ENCODE measurements at places on chromosomes 16 and 17. TPM values are rescaled to one million over a fixed set of nuclear protein-coding genes. Genes with fewer than 3 reads are reported as not detected.

SLC16A13 gene
- total RNA-seq = 3.5 TPM

PRAC1 gene
- not detected for total RNA-seq

HP gene
- 24.5 TPM for total RNA-seq

- peak overlapping the region; percentile 99 for H3K27ac ChIP-seq
- H3K4me1 ChIP-seq = peaks cover 17% of the 10 kb centered on the region
- H3K36me3 ChIP-seq = no peaks in the 10 kb centered on the region
- H3K27me3 ChIP-seq = no peaks in the 10 kb centered on the region
- no peak for DNase-seq
- H3K4me3 ChIP-seq = no peak overlapping the region
Measured at GRCh38 chr17:68382582-68383085, 74.7 kb downstream of the WIPI1 start.

GRCh38 chr16:66039793-66040192 lies 326.7 kb upstream of the CDH5 start:
- H3K36me3 ChIP-seq = no peaks in the 10 kb centered on the region
- H3K27ac ChIP-seq = no peak overlapping the region
- no peak for DNase-seq
- H3K27me3 ChIP-seq = no peaks in the 10 kb centered on the region
- H3K4me1 ChIP-seq = peaks cover 4% of the 10 kb centered on the region
- no peak overlapping the region for H3K4me3 ChIP-seq

DNA sequence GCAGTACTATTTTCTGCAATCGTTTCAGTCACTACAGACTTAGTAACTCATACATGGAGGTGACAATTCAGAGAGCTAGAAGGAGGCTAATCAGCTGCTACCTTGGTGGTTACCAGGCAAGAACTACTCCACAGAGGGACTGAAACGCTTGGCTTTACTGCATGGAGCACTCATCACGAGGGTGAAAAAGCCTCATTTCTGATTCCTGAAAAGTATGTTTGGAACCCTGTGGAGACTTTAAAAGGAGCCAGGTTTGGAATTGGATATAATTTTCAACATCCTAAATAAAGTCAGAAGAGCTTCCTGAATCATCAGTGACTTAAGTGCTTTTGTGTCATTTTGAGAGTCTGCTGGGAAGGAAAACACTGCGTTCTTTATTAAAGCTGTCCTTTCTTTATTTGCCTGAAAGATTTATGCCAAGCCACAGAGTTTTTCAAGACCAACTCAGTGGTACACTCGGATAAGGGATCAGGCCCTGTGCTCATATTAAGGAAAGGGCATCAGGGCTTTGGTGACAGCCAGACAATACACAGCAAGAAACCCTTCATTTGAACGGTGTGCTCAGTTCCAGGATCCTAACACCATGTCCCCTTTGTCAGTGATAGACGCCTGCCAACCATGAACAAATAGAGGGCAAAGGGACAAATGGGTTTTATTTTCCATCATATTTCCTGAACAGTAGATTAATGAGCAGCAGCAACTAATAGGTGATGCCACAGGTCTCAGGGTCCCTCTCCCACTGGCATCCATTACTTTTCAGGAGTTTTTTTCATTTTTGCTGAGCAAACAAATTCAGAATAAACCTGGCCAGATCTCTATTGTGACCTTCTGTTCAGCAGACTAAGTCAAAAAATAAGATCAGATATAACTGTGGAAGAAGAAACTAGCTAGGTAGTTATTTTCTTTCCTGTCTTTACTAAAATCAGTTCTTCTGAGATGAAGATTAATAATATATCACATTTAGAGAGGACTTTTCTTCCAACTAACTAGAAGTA lies 80.5 kb upstream of the CLEC18B start:
- H3K36me3 ChIP-seq = no peaks in the 10 kb centered on the region
- H3K27ac ChIP-seq = peak overlapping the region; percentile 29
- H3K4me1 ChIP-seq = no peaks in the 10 kb centered on the region
- DNase-seq = no peak
- H3K27me3 ChIP-seq = no peaks in the 10 kb centered on the region
- no peak overlapping the region for H3K4me3 ChIP-seq

DNA sequence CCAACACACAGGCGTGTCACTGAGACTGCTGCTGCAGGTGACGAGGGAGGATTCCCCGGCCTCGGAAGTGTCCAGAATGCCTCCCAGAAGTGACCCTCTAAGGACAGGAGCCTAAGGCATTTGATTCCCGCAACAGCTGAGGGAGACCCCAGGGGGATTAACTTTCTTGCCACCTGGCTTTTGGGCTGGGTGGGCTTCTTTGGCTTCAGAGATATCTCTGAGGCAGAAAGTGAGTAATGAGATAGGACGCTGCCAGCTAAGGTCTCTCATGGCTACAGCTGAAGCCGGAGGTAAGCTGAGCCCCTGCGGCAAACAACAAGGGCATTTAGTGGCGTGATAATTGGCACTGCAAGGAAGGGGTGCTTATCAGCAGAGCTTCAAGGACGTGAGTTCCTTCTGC lies 17.0 kb downstream of the DRC3 start:
- H3K4me3 ChIP-seq = no peak overlapping the region
- no peak overlapping the region for H3K27ac ChIP-seq
- H3K4me1 ChIP-seq = no peaks in the 10 kb centered on the region
- H3K27me3 ChIP-seq = no peaks in the 10 kb centered on the region

- no peaks in the 10 kb centered on the region for H3K36me3 ChIP-seq
- H3K27me3 ChIP-seq = no peaks in the 10 kb centered on the region
- H3K27ac ChIP-seq = no peak overlapping the region
Measured at GRCh38 chr16:8986111-8986510, 22.4 kb upstream of the USP7 start.

DNA sequence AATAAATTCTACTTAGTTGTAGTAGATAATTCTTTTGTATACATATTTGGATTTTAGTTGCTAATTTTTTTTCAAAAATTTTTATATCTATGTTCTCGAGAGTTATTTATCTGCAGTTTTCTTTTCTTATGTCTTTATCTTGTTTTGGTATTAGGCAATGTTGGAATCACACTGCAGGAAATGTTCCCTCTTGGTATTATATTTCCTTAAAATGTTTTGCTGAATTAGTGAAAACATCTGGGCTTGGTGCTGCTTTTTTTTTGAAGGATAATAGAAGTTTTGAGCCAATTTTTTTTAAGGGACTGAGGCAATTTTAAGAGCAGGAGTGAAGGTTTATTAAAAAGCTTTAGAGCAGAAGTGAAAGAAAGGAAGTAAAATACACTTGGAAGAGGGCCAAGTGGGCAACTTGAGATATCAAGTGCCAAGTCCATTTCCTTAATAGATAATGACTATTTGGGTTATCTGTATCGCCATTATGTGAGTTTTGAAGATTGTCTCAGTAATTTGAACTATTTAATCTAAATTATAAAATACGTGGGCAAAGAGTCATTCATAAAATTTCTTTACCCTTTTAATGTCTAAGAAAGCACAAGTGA lies 1390.1 kb upstream of the CDH8 start:
- H3K27me3 ChIP-seq = no peaks in the 10 kb centered on the region
- no peak overlapping the region for H3K27ac ChIP-seq
- H3K4me3 ChIP-seq = no peak overlapping the region

GRCh38 chr17:30520436-30520835 lies 43.2 kb downstream of the GOSR1 start:
- H3K4me1 ChIP-seq = peaks cover 5% of the 10 kb centered on the region
- peaks cover 9% of the 10 kb centered on the region for H3K36me3 ChIP-seq
- H3K27ac ChIP-seq = no peak overlapping the region
- H3K27me3 ChIP-seq = no peaks in the 10 kb centered on the region
- H3K4me3 ChIP-seq = no peak overlapping the region

DNA sequence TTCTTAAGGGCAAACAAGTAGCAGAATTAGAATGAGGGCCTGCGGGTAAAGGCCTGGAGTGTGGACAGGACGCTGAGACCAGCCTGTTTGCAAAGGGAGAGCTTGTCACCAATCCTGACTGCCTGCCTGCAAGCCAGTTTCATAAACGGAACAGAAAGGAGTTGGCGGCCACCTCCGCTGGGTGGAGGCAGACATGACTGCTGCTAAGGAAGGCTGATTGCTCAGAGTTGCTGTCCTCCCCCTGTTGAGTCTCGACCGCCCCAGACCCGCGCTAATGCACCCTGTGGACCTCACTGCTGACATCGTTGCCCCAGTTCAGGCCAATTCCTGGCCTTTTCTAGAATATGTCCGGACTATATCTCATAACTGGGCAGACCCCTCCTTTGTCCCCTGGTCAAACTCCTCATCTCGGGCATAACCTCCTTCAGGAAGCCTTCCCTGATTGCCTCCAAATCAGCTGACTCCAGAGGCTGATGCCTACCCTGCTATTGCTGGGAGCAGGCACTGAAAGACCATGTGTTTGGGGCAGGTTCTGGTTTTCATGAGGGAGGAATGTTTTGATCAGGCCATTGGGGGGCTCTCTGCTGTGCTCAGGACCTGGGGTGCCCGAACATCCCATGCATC lies 153.0 kb upstream of the CIBAR2 start:
- H3K4me1 ChIP-seq = no peaks in the 10 kb centered on the region
- no peak overlapping the region for H3K4me3 ChIP-seq
- H3K36me3 ChIP-seq = no peaks in the 10 kb centered on the region
- H3K27ac ChIP-seq = no peak overlapping the region
- no peak for DNase-seq

DNA sequence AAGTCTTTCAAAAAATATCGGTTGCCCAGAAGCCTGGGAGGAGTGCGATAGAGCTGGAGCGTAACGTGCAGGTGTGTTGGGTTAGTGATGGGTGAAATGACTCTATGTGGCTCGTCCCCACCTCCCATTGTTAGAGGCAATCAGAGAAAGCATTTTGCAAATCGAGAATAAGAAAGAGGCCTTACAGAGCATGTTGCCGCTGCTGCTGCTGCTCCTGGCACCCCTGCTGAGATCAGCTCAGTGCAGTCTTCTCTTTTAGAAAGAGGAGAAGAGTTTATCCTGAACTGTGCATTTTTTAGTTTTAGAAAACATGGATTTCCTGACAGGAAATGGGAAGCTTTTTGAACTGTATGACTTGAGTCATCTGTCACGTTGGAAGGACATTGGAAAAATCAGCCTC lies 774.5 kb upstream of the RBFOX1 start:
- no peak for DNase-seq
- H3K27me3 ChIP-seq = no peaks in the 10 kb centered on the region
- no peaks in the 10 kb centered on the region for H3K36me3 ChIP-seq
- H3K4me3 ChIP-seq = no peak overlapping the region

- DNase-seq = no peak
- peak overlapping the region; percentile 88 for H3K4me3 ChIP-seq
- peak overlapping the region; percentile 60 for H3K27ac ChIP-seq
- H3K4me1 ChIP-seq = peaks cover 18% of the 10 kb centered on the region
Measured at GRCh38 chr16:1309888-1310831, 724 bp downstream of the UBE2I start.

GRCh38 chr16:15865742-15866141 lies 8.9 kb upstream of the MYH11 start:
- H3K27me3 ChIP-seq = no peaks in the 10 kb centered on the region
- no peaks in the 10 kb centered on the region for H3K36me3 ChIP-seq
- no peak overlapping the region for H3K27ac ChIP-seq

DNA sequence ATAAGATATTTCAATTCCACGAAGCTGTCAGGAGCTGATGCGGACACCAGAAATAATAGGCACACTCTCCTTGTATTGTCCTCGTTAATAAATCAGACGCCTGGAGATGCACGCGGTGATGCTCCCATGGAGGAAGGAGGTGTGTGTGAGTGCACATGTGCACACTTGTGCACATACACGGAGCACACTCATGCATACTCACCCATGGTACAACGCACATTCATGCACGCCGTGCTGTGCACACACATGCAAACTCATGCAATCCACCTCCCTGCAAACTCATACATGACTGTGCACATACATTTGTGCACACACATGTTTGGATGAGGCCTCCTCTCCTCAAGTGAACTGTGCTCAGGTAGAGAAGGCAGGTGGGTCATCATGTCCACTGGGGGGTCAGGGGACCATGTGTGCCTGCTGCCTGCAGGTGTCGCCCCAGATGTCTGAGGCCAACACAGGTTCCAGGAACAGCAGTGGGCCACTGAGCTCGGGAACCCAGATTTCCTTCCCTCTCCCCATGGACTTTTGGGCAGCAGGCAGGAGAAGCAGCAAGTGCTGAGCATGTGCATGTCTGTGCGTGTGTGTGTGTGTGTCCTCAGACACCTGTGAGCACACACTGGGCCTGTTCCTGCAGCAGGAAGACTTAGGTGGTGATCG lies 165.3 kb downstream of the SDK2 start:
- no peaks in the 10 kb centered on the region for H3K36me3 ChIP-seq
- no peaks in the 10 kb centered on the region for H3K4me1 ChIP-seq
- H3K27ac ChIP-seq = no peak overlapping the region
- H3K4me3 ChIP-seq = no peak overlapping the region
- no peak for DNase-seq
- no peaks in the 10 kb centered on the region for H3K27me3 ChIP-seq

DNA sequence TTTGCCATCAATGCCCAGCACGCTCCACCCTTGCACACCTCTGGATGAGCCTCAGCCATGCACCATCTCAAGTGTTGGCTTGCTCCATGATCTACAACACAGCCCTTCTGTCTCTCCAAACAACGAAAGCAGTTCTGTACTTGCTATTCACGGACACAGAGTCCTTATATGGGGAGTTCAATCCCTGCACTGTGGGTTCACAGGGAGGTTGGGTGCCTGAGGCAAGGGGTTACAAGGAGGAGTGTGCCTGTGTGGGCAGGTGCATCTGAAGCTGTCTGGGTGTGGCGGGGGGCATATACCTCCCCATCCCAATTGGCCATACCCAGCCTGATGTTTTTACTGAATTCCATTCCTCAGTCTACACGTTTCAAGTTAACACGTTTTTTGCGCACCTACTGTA lies 5.6 kb downstream of the RUNDC3A start:
- H3K4me3 ChIP-seq = no peak overlapping the region
- H3K36me3 ChIP-seq = no peaks in the 10 kb centered on the region
- peaks cover 40% of the 10 kb centered on the region for H3K27me3 ChIP-seq
- H3K4me1 ChIP-seq = no peaks in the 10 kb centered on the region
- DNase-seq = no peak
- H3K27ac ChIP-seq = no peak overlapping the region

DNA sequence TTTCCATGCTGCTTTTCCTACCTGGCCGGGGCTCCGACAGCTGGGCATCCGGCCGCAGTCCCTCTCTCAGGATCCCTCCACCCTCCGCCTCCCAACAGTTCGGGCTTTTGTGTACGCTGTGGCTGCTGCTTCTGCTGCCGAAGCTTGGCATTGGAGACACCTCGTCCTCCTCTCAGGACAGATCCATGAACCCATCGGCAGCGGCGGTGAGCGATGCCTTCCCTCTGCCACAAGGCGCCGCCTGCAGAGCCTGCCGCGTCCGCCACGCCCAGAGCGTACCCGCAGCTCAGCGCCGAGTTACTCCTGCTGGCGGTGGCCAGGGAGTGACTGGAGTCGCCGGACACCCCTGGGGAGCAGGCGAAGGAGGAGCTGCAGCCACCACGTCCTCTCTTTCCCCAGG lies 2032.8 kb downstream of the TP53TG3F start:
- H3K27ac ChIP-seq = no peak overlapping the region
- no peak for DNase-seq
- no peak overlapping the region for H3K4me3 ChIP-seq
- no peaks in the 10 kb centered on the region for H3K27me3 ChIP-seq

DNA sequence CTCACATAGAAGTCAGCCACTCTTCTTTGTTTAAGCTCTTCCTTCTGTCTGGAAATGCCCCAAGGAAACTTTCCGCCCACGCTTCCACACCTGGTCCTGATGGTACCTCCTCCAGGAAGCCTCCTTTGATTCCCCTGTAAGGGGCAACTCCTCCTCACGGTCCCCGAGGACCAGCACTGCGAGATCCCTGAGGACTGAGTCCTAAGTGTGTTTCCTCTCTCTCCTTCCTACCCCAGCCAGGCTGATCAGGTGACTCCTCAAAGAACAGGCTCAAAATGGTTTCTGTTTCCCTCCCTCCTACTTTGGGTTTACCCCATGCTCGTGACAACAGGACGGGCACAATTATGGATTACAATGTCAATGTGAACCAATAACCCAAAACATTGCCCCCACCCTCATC lies 63.0 kb upstream of the MED9 start:
- H3K4me3 ChIP-seq = peak overlapping the region; percentile 54
- H3K27ac ChIP-seq = peak overlapping the region; percentile 89
- no peaks in the 10 kb centered on the region for H3K4me1 ChIP-seq
- DNase-seq = no peak
- no peaks in the 10 kb centered on the region for H3K27me3 ChIP-seq
